Activated gamma-delta T cell treated with anti-CD3 and anti-CD28 coated beads, Interleukin-2, amount 50 U/mL, for 16 hours (primary cell): ENCODE measurements at places on chromosomes 5 and 9.

GRCh38 chr9:111131211-111131610 is 92.9 kb upstream of the LPAR1 start:
- no peak for DNase-seq

DNA sequence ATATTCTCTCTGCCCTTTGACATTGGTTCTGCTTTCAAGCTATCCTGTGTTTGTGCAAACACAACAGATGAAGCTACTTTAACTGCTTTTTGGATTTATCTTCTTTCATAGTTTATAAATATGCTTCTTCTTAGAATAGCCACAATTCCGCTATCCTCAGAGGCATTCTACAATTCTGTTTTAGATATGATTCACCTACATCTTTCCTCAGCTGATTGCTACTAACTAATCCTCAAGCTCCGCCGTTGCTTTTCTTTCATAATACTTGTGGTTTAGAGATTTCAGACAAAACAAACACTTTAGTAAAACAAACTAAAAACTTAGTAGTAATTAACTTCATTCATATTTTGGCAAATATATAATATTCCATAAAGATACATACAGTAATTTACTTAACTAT is 52.5 kb downstream of the ECPAS start:
- no peak for DNase-seq

GRCh38 chr9:38652044-38652443 is 31.6 kb upstream of the ANKRD18A start:
- DNase-seq = no peak

DNA sequence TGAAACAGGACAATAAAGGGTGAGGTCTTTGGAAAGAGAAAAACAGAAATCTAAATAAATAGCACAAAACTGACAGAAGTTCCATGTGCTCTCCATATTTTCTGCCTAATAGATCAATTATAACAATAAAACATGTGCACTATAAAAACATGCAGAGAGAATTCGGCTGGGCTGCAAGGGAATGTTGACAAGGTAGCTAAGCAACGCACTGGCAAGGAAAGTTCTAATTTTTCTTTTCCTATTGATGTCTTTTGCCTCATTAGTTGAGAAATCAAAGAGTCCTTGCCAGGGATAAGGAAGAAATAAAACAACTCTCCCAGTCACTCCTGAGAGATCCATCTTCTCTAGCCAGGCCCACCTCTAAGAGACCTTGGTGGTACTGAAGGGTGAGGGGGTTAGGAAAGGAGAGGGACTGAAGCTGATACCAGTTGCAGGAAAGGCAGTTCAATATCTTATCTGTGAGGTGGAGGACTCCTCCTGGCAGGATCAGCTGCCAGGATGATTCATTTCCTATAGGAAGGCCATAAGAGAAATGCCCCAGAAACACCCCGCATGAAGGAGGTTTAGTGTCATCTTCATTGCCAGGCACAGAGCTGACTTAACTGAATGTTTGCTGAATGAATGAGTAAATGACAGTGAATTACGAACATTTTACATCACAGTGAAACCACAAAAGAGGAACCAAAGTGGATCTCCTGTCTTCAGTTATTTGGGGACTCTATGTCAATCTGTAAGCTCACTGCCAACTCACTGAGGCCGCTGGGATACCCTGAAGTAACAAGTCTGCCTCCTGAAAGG is 63.7 kb upstream of the IFNK start:
- no peak for DNase-seq

DNA sequence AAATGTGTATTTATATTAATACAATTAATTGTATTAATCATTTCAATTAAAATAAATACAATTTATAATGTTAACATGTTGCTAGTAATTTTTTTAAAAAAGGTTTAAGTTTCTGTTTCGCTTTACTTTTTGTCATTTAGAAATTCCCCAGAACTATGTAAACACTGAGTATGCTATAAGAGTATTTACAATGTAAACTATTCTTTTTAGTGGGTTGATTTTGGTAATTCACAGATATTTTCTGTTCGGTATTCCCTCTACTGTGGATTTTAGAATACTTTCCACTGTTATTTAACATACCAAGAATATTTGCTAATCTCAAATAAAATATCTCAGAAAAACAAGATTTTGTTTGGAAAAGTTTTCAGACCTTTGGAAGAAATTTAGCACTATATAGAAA is 1564.4 kb downstream of the EFNA5 start:
- no peak for DNase-seq

- no peak for DNase-seq
Observed at GRCh38 chr9:34988218-34989002, 1.1 kb upstream of the DNAJB5 start.

DNA sequence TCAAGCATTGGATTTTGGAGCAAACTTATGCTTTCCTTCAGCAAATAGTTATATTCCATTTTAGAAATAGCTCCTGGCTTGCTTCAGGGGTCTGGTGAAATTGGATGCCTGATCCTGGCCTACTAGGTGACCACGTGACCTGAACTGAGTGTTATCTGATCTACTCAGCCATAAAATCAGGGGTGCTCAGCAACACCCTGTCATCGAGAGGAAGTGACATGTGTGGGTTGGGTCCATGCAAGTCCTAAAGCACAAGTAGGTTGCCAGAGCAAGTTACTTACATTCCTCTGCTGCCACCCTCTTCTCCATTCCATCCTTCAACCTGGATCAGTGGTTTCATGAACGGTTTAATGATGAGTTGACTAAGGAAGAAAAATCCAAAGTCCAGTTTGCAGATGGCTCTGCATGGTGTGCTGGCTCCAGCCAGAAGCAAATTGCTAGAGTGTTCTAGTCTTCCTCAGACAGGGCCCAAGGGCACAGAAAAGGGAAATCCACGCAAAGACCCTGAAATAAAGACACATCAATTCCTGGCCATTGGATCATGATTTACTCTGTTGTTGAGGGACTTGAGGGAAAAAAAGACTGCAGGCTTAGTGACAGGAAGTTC is 2.8 kb upstream of the FAM193B start:
- no peak for DNase-seq

- DNase-seq = no peak
Observed at GRCh38 chr9:96852676-96853075, 1.6 kb downstream of the ZNF782 start.

DNA sequence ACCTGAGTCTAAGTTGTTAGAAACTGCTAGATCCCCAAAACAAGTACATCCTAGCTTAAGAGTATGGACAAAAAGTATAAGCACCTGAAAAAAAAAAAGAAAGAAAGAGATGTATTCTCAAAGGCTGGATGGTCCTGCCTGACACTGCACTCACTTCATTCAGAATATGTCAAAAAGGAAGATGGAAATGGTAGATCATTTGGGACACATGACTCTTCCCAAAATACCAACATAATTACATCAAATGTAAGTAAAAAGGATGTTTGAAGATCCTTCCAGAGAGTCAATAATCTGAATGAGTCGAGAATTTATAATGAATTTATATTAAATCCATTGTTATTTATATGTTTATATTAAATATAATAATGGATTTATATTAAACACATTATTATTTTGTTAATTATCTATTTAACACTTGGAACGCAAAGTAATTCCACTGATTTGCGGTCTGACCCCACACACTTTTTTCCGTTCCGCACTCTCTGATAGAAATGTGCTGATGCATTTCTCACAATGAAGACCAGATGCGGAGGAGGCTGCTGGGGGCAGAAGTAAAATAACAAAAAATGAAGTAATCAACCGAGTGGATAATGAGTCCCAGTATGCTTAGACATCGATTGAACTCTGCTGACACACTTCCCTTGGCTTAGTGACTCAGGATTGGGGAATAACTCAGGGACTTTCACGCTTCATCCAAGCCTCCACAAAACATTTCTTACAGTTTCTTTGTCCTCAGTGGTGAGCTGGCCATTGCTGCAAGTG is 201.2 kb downstream of the ADAMTS12 start:
- DNase-seq = no peak

DNA sequence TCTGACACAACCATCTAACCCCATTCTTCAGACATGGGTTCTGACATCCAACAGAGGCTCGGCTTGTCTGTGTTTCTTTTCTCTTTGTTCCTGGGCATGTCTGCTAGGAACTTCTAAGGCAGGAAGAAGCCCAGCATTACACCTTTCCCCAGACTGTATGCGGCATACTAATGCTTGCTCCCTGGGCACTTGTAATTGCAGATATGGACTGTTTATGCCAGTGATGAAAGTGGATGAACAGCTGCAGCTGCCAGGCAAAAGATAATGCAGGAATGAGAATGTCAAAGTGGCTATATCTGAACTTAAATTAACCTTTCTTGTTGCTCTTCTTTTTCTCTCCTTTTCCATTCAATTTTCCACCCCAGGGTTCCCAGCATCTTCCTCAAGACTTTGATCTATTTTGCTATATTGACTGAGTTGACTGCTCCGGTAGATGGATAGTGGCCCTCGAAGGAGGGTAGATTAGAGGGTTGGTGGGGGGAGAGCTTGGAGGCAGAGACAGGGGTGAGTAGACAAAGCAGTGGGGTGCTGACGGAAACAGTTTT is 344.4 kb downstream of the MAN2A1 start:
- DNase-seq = no peak

GRCh38 chr5:97528941-97529340 is 345.9 kb upstream of the RIOK2 start:
- DNase-seq = no peak

DNA sequence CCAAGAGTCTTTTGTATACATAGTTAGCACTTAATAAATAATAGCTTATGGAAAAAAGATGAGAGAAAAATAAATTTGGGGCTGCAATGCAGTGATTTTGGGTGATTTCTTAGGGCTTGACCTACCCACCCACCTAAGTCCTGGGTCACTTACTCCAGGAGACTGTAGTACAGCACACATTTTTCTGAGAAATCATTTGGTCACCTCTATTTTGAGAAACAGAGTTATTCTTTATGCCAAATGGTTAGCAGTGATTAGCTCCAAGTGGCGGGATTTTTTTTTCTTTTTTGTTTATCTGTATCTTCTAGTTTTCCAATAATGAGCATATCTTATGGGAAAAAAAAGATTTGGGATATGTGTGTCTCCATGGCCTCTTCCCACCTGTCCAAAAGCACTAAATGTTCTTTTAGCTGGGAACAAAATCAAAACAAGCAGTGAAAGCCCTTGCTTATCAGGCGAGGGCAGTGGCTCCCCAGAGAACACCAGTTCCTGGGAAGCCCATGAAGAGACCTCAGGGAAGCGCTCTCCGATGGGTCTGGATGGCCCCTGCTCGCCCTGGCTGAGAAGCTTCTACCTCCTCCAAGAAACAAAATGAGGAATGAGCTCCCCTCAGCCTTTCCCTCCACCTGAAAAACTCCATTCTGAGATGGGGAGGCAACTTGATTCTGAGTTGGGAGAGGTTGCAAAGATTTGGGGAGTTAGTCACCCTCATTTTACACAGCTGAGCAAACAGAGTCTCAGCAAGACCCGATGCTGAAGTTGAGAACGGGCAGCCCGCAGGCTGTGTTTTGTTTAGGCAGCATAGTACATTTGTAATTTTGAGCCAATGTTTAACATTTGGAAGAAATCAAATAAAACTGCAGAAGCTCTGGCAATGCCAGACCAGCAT is 69.9 kb downstream of the CYFIP2 start:
- no peak for DNase-seq

GRCh38 chr9:120841930-120842684 is 615 bp downstream of the PSMD5 start:
- no peak for DNase-seq

GRCh38 chr5:96070622-96071225 is 109.1 kb upstream of the ELL2 start:
- no peak for DNase-seq

- DNase-seq = no peak
Observed at GRCh38 chr9:137514691-137515337, 35.4 kb downstream of the PNPLA7 start.

GRCh38 chr9:14433351-14434157 is 119.6 kb upstream of the NFIB start:
- no peak for DNase-seq

DNA sequence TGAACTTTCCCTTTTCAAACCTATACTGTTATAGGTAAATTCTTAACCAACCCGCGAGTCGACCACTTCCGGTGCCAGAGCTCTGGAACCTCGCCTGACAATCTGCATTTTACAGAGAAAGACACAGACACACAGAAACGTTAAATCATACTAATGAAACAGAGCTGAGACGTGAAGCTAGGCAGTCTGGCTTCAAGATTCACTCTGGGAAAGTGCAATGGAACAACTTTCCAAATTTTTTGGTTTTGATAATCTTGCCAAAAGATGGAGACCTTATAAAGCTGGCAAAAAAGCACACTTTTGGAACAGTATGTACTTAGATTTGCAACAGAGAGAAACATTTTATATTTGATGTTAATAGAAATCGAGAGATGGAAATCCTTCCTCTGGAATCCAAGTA is 15.9 kb upstream of the WNT8A start:
- DNase-seq = no peak

- DNase-seq = no peak
Observed at GRCh38 chr9:16342246-16343020, 528.0 kb downstream of the BNC2 start.

DNA sequence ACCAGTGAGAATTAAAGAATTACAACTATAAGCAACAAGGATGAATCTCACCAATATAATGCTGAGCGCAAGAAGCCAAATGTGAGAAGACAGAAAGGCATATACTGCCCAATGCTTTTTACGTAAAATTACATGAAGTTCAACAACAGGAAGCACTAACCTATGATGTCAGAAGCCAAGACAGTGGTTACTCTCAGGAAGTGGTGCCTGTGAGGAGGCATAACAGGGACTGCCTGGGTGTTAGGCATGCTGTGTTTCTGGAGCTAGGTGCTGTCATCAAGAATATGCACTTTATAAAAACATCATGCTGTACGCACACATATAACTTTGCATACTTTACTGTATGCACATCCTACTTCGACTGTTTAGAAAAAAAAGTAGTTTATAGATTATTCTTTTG is 30.1 kb downstream of the FRMD3 start:
- DNase-seq = no peak

GRCh38 chr5:76818844-76819831 is at the start of gene F2RL1:
F2RL1 (plus strand) TSS chr5:76819030; CDS start chr5:76819183, 153 bp downstream.
- no peak for DNase-seq

DNA sequence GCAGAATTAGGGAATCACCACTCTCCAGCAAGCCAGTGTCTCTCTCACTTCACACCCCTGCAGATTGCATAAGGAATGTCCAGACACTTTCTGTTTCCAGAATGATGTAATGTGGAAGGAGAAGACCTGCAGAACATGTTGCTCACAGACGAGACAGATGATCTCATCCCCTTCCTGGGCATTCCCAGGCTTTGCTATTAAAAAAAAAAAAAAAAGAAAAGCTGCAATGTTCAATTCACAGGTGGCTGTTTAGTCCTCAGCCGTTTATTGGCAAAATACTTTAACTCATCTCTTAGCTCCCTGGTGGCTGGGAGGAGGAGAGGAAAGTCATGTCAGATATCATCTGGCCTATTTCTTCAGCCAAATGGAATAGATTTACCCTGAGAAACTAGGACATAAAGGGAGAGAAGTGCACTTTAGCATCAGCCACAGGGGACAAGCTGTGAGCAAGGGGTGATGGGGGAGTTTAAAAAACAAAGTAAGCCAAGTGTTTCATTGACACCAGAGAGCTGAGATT is 95.9 kb upstream of the TNC start:
- DNase-seq = no peak

- no peak for DNase-seq
Observed at GRCh38 chr9:82404881-82405280, 416.3 kb downstream of the SPATA31D1 start.
